ENCODE measurements at places on chromosomes 11 and 22.

DNA sequence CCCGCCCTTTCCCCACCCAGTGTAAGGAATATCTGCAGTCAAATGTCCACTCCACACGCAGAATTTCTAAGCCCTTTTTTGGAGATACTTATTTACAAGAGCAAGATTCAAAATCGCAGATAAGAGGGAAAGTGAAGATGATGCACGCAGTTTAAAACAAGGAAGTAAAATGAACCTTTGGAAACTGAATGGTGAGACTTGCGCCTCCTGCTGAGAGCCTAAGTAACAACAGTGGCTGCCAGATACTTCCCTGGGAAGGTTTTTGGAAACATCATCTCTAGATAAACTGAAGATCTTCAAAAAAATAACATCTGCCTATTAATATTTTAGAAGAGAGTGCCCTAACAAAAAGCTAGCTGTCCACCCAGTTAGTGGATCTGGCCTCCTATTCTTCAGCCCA lies 963.1 kb upstream of the FAT3 start:
- DNase-seq, result no peak

DNA sequence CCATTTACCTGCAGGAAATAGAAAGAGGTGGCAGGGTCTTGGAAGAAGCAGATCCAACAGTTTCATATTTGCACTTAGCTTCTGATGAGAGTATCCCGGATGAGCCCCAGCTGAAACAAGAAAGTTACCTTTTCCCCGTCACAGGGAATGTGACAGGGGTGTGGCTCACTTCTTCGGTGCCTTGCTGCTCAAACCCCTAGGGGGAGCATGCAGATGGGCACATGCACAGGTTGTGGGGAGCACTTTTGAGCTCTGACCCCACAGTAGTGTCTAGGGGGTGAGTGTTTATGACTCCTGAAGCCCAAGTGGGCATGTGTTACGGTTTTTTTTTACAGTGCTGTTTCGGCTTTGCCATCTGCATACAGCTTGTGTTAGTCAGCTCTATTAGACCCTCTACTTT lies 1221.0 kb downstream of the JRKL start:
- no peak for DNase-seq

- no peak for DNase-seq
Observed at GRCh38 chr11:33976495-33977199, 74.9 kb upstream of the CAPRIN1 start.

GRCh38 chr22:20761536-20761935 lies 12.4 kb upstream of the SERPIND1 start:
- no peak for DNase-seq

- DNase-seq, result no peak
Observed at GRCh38 chr11:64917663-64917995, 620 bp upstream of the ATG2A start.

- DNase-seq, result no peak
Observed at GRCh38 chr22:45083659-45084305, 74.0 kb upstream of the PHF21B start.

- DNase-seq, result no peak
Observed at GRCh38 chr11:86800076-86800959, at the start of gene PRSS23. Gene PRSS23, plus strand, starts transcription at chr11:86800542. Its CDS starts 7,102 bp downstream, at chr11:86807644.

DNA sequence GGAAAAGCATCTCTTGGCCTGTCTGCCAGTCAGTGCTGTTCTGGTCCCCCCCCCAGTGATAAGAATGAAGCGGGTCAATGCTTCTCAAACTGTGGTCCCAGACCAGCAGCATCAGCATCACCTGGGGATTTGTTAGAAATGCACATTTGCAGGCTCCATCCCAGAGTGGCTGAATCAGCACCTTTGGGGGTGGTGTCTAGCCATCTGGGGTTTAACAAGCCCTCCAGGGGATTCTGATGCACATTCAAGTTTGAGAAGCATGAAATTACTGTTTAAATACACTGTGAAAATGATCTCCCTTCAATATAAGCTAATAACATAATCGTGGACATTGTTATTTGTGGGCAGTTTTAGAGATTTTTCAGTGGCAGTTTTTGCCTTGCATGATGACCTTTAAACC lies 133.5 kb downstream of the MYO18B start:
- DNase-seq, result no peak

DNA sequence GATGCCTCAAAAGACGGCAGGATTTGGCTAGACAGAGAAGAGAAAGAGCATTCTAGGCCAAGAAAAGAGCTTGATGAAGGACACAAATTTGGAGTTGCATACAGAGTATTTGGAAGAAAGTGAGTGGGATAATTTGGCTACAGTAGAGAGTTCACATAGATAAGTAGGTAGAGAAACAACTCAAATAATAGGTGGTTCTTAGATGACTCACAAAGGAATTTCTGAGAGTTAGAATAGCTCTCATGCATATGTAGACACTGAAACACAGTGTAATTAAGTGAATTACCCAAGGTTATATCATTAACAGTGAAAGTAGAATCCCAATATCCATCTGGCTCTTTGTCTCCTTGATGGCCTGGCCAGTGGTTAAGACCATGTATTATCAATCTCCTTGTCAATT lies 228.6 kb upstream of the DDI1 start:
- DNase-seq, result no peak

GRCh38 chr11:6841694-6842093 lies 3.8 kb upstream of the OR10A5 start:
- no peak for DNase-seq

DNA sequence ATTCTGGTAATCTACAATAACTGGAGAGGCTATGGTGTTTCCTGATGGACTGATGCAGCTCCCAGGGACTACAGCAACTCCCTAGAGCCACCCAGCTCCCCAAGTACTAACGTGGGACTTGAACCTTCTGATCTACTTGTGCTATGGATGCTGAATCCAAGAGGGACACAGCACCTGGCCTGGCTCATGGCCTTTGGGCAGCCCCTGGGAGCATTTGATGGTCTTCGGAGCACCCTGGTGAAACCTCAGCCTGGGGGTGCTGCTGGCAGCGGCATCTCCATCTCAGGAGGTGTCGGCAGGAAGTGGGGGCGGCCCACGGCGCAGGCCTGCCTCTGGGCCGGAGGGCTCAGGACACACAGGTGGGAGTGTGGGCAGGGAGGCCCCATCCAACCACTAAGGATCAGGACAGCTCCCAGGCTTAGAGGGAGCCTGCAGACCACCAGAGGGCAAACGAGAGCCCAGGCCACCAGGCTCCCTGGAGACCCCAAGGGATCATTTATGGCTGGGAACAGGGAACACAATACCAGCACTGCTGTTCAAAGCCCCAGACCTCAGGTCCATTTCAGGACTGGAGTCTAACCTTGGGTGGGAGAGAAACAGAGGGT lies 8.7 kb downstream of the EHD1 start:
- DNase-seq, result no peak

GRCh38 chr22:48365386-48365785 lies 1462.3 kb downstream of the BRD1 start:
- DNase-seq, result no peak

- DNase-seq, result no peak
Observed at GRCh38 chr11:6799402-6799801, at the start of gene OR6A2. Gene OR6A2, minus strand, starts transcription at chr11:6799689. Its CDS starts 3,981 bp downstream, at chr11:6795708.

- no peak for DNase-seq
Observed at GRCh38 chr11:58564231-58564630, 11.4 kb downstream of the LPXN start.

GRCh38 chr11:113184498-113184897 lies 129.9 kb upstream of the TTC12 start:
- no peak for DNase-seq

GRCh38 chr22:23396362-23397007 lies 183.6 kb downstream of the IGLL1 start:
- no peak for DNase-seq

GRCh38 chr11:107777110-107777509 lies 65.3 kb upstream of the SLN start:
- no peak for DNase-seq

- no peak for DNase-seq
Observed at GRCh38 chr11:8759634-8760033, 77.0 kb downstream of the RPL27A start.

DNA sequence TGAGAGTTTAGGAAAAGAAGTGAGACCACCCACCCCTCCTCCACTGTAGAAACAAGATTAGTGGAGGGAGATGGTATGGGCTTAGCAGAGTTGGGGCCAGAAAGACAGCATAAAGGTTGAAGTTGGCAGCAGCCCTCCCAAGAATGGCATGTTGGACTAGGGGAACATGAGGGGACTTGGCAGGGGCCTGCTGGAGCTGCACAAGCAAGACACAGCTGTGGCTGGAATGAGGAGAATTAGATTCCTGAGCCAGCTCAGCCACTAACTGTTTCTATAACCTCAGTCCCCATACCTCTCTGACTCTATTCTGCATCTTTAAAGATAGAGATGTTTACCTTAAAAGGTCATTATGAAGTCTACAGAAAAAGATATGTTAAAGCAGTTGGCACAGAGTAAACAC lies 13.2 kb downstream of the MAP6 start:
- DNase-seq, result no peak

- DNase-seq, result no peak
Observed at GRCh38 chr11:47271961-47272661, 2.2 kb downstream of the MADD start.

GRCh38 chr22:29167032-29167911 lies 38.4 kb upstream of the EMID1 start:
- no peak for DNase-seq

GRCh38 chr22:48259991-48260670 lies 1497.7 kb downstream of the TBC1D22A start:
- DNase-seq, result no peak

DNA sequence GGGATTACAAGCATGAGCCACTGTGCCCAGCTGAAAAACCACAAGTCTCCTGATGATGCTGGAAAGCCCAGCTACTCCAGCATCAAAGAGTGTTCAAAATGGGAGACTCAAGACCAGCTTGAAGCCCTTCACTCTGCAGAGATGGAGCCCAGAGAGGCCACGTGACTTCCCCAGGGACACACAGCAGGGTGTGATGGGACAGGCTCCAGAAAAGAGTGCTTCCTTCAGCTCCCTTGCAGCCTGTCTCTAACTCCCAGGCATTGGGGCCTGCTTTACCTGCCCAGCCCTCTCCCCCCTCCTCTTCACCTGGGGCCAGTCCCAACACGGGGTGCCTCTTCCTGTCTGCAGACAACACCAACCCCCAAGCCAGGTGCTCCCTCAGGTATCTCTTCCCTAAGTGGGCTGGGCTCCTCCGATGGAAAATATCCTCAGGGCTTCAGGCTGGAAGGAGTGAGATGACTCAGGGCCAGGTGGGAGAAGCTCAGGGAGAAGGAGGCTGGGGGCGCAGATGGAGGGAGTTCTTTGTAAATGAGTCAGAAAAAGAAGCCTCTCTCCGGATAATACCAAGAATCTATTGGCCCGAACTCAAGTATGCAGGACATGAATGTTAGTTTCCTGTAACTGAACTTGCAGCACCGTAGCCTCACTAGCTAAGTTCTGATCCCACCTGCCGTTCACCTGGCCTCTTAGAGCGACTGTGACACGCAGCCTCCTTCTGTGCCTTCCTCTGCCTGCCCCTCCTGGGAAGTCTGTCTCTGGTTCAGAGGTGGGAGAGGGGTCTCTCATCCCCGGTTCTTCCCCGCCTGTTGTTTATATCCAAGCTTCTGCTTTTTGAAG lies 326.6 kb downstream of the MN1 start:
- DNase-seq, result no peak

- DNase-seq, result no peak
Observed at GRCh38 chr11:655036-655726, 18.1 kb downstream of the DRD4 start.

Measured in stimulated activated CD4-positive, alpha-beta T cell treated with anti-CD3 and anti-CD28 coated beads, Interleukin-1b, Interleukin-23, amount 100 ng/mL, for 1 hour (primary cell).